ENCODE measurements at places on chromosomes 1 and 21.

GRCh38 chr1:93807311-93807930 lies 71.6 kb downstream of the DNTTIP2 start:
- DNase-seq = no peak

DNA sequence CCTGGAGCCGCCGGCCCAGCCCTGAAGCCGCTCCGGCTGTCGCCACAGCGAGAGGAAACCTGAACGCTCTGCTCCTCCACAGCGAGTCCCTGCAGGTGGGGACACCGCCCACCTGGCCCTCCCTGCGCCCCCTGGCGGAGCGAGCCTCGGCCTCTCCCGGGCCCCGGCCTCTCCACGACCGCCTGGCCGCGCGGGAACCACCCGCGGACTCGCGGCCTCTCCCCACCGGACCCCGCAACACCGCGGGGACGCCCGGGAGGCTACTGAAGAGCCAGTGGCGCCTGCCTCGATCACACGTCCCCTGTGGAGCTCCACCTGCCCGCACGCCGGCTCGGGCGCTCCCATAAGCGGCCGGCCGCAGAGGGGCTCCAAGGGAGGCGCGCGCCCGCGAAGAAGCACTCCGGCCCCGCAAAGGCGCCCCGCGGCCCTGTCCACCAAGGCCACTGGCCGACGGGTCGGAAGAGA lies 109.6 kb downstream of the KCNN3 start:
- DNase-seq = no peak

DNA sequence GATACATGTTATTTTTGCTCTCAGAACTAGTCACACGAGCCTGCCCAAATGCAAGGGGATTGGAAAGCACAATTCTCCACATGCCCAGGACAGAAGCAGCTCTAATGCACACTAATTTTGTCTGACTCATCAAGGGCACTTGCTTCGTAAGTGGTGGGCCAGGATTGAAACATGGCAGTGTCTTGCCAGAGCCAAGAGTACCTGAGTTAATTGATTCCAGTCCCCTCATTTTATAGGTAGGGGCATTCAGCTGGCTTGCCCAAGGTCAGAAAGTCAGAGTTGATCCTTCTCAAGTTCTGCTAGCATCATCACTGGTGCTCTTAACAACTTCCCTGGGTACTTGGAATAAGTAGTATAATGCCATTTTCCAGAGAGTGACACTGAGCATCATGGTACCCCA lies 356.1 kb downstream of the ZNF326 start:
- DNase-seq = no peak

DNA sequence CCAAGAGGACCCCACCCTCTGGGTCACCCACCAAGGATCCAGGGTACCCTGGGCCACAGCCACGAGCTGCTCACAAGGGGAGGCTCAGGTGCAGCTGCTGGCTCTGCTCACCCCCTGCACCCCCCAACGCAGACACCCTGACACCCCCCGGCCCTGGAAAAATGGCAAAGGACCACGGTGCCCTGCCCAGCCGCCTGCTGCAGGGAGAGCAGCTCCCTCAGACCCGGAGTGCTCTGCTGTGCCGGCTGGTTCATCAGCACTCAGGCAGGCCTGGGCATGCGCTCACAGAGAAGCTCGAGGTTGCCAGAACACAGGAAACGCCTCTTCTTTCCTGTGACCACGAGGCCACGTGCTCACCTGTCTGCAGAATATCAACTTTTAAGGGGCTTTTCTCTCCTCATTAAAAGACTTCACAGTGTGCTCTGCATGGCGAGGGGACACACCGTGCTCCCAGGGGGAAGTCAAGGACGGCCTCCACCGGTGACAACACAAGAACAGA lies 4.3 kb upstream of the C1QTNF12 start:
- DNase-seq = no peak

GRCh38 chr1:1304331-1305299 lies 3.1 kb downstream of the ACAP3 start:
- peak; percentile 82 for DNase-seq

DNA sequence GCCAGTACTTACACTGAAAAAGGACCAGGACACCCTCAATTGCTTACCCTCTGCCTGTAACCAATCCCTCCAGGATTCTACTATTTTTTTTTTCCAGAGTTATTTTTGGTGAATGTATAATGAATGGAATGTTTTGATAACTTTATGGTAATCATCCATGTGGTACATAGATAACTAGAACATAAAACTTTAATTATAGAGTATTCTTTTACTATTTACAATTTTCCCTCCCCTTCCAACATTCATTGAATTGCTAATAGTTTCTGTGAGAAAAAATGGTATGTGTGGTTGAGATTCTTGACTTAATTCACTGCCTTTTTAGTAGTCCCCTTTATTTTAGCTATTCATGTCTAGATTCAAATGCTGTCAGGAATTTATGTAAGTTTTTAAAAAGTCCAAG lies 164.6 kb downstream of the CYYR1 start:
- peak; percentile 60 for DNase-seq

DNA sequence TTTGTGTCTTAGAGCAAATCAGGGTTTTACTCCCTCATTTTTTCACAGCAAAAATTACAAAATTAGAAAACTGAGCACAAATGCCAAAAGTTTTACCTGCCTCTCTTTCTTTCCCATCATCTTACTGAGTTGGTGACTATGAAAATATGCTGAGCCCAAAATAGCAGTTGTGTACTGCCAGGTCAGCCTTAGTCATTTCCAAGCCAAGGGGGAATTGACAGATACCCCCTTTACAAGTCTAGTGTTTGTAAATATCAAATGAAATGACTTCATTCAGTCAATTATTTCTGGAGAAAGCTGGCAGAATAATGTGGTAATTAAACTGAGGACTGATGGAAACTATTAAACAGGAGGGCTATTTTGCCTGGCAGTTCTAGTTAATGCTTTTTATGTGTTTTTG lies 11.4 kb upstream of the GORAB start:
- peak; percentile 64 for DNase-seq

- DNase-seq = peak; percentile 85
Observed at GRCh38 chr21:27532076-27532475, 565.2 kb upstream of the ADAMTS5 start.

- no peak for DNase-seq
Observed at GRCh38 chr1:62832276-62832675, 48.3 kb downstream of the ATG4C start.

GRCh38 chr1:226520640-226521355 lies 27.8 kb upstream of the STUM start:
- DNase-seq = no peak

DNA sequence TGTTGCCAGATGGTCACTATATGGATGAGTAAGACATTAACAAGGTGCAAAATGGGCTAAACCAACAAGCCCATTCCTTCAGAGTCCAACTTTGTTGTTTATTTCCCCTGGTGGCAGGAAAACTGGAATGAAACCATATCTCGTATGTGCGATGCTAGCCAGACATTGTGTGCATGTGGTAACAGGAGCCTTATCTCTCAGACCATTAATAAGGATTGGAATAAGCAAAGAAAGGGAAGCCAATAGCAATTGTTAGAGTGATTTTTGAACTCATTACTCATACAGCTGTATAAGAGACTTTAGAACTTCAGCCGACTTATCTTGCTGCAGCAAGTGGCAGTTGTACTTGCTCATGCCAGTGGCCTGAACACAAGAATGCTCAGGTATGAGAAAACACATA lies 30.0 kb upstream of the HMCN1 start:
- DNase-seq = no peak

DNA sequence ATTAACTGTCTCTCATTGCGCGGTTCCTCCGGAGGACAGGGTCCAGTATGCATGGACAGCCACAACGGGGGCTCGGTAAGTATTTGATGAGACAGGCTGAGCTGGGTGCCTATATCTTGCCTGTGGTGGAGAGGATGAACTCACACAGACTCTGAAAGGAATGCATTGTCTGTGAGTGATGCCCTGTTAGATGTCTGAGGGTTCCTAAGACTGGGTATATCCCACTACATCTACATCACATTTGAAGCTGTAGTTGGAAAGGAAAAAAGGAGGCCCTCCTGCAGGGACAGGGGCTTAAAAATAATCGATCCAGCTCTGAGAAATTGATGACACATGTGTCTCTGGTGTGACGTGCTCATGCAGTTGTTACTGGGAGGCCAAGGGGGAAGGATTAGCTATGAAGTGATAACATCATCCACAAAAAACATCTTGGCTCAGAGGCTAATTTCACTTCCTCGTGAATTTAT lies 1.9 kb downstream of the ADARB1 start:
- DNase-seq = peak; percentile 35

- DNase-seq = no peak
Observed at GRCh38 chr21:21111309-21111920, 113.2 kb downstream of the NCAM2 start.

DNA sequence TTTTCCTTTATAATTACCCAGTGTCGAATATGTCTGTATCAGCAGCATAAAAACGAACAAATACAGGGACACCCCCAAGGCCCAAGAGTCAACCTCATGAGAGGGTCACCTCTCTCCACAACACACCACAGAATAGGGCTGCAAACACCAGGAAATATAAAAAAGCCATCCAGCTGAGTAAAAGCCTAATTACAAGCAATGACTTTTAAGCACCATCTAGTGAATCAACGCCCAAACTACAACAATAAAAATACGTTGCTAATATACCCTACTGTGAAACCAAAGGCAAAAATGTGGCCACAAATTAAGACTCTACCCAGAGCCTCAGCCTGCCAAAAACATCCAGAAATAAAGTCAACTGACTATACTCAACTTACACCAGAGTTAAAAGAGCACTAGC lies 817.9 kb upstream of the NEGR1 start:
- DNase-seq = no peak

DNA sequence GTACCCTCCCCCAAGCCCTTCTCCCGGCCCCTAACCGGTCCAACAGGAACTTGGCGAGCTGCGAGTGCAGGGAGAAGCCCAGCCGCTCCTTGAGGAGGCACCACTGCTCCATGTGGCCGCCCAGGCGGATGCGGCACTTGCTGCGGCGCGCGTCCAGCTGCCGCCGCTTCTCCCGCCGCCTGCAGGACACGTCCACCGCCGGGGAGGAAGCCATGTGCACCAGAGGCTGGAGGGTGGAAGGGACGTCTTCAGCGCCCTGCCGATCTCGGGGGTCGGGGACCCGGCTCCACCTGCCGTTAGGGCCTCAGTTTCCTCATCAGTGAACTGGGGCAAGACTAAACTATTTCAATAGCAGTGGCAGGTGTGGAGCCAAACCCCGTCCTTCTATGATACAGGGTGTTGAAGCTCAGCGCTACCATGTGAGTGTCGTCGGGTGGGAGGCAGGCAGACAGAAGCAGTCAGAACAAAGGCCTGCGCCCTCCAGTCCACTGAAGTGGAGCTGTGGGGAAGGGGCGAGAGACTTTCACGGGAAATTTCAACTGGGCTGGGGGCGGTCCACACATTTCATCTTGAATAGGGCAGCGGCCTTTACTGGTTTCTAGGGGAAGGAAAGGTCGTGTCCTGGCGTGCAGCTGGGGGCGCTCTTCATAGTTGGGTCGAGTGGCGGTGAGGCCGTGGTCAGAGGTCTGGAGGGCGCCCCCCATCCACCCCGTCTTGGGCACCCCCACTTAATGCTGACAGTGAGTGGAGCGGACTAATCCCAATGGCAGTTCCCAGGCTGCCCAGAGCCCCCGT lies 592 bp downstream of the ZNF692 start:
- DNase-seq = peak; percentile 62

GRCh38 chr1:71859806-71860205 lies 422.5 kb downstream of the NEGR1 start:
- no peak for DNase-seq

DNA sequence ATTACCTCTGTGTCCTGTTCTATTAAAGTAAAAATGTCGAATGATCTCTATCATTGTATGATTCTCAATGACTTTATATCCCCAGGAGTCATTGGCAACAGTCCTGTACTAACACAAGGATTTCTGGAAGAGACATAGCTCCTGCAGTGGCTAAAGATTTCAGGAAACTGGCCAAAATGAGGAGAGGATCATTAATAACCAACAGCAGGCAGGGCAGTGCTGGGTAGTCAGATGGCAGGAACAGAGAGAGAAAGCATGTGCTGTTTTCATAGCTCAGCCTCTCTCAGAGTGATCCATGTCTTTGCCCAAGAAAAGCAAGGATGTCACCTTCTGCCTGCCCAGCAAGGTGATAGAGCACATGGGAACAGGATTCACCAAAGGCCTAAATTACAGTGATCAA lies 604.7 kb upstream of the PLXNA2 start:
- DNase-seq = no peak

DNA sequence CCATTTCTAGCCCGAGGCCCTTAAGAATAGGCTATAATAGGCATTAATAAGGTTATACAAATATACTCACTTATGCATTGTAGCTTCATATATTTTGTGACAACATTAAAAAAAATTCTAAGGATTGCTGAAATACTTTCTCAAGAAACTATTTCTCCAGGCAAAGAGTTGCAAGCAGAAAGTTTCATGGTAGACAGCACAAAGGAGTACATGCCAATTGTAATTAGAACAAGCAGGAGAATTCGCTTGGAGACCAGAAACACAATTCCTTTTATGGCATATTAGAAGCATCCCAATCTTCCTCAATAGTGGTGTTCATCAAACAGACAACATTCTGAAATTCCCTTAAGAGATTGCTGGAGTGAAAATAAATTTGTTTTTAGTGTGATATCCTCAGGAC lies 122.8 kb downstream of the CRB1 start:
- DNase-seq = peak; percentile 41

- DNase-seq = no peak
Observed at GRCh38 chr21:42513985-42514882, 582 bp downstream of the SLC37A1 start.

- DNase-seq = no peak
Observed at GRCh38 chr1:236980673-236981072, 23.6 kb downstream of the MT1HL1 start.

- DNase-seq = no peak
Observed at GRCh38 chr1:6006882-6007281, 14.7 kb upstream of the NPHP4 start.

GRCh38 chr1:72285074-72285425 lies 2.7 kb upstream of the NEGR1 start:
- no peak for DNase-seq

DNA sequence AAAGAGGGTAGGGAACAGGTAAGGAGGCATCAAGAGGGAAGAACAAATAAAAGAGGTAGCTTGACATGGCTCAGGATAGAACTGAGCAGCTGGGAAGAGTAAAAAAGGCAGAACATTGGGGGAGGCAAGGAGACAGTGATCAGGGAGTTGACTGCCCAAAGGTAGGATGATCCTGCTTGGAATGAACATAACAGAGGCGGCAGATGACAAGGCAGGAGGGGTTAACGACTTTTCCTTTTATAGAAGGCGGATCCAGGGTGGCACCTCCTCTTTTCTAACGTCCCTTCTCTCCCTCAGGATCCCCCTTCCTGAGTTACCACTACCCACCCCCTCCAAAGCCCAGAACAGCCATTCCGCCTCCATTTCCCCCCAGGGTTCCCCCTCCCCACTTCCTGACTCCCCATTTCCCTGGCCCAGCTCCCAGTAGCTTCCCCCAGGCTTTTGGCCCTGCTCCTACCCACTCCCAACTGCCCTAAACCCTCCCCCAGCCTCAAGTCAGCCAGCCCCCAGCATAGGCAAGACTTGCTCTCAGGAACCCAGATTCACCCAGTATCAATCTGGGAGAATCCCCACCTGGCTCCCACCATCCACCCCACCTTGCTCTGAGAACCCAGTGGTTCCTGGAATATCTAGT lies 769 bp upstream of the ADAMTS4 start:
- DNase-seq = peak; percentile 28

GRCh38 chr1:23732363-23733224 lies 10.7 kb upstream of the ELOA start:
- DNase-seq = peak; percentile 31

GRCh38 chr1:84724128-84724860 lies 34.0 kb upstream of the SSX2IP start:
- DNase-seq = no peak

GRCh38 chr1:229862017-229862774 lies 204.8 kb upstream of the GALNT2 start:
- DNase-seq = no peak

GRCh38 chr1:109770331-109771095 lies 6.8 kb upstream of the EPS8L3 start:
- no peak for DNase-seq
